Activated T-helper 9 cell treated with anti-CD3 and anti-CD28 coated beads, Interleukin-2, amount 50 U/mL, for 16 hours (primary cell): ENCODE measurements at places on chromosomes 6 and 20.

- DNase-seq: no peak
Measured at GRCh38 chr20:63061771-63062100, 55.0 kb upstream of the BHLHE23 start.

- DNase-seq: no peak
Measured at GRCh38 chr6:42120895-42121865, 21.2 kb downstream of the C6orf132 start.

GRCh38 chr6:135043846-135044245, 10.8 kb downstream of the HBS1L start:
- no peak for DNase-seq

- DNase-seq: no peak
Measured at GRCh38 chr6:170039156-170040114, 251.4 kb downstream of the DLL1 start.

- DNase-seq: no peak
Measured at GRCh38 chr20:57570920-57571319, 10.0 kb downstream of the PCK1 start.

GRCh38 chr20:50305636-50306477, 115.2 kb downstream of the CEBPB start:
- no peak for DNase-seq

DNA sequence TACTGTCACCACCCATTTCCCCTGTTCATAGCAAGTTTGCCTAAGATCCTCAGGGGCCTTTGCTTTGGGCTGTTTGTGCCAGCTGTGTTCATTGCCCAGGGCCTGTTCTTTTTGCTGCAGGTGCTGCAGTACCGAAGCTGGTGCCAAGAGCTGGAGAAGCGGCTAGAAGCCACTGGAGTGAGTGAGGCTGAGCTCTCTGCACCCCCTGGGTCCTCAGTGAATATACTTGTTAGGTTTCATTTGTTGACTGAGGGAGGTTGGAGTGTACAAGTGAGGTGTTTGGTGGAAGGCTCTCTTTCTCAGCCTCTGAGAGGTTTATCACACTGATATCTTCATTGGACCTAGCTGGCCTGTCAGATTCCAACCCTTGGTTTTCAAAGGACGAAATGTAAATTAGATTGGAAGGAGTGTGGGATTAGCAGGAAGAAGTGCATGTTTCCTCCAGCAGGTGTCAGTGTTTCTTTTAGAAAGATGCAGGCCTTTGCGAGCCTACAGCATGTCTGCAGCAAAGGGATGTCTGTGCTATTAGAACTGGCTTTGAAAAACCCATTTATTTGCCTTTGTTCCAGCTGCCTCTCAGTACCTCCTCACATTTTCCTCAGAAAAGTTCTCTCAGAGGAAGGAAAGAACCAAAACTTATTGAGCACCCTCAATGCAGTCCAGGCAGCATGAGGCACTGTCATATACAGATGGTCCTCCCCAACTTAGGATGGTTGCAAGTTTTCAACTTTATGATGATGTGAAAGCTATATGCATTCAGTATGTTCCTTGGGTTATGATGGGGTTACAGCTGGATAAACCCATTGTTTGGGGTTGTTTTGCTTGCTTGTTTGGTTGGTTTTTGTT, 8.3 kb downstream of the CEP250 start:
- DNase-seq: no peak
